B cell (primary cell): ENCODE measurements at places on chromosomes 4 and X. TPM values are rescaled to one million over a fixed set of nuclear protein-coding genes. Genes with fewer than 3 reads are reported as not detected.

- H3K4me1 ChIP-seq = no peaks in the 10 kb centered on the region
- H3K36me3 ChIP-seq = no peaks in the 10 kb centered on the region
- peak; percentile 11 for DNase-seq
- H3K4me3 ChIP-seq = no peak overlapping the region
Observed at GRCh38 chrX:13646154-13646549, 6.8 kb upstream of the TCEANC start.

DNA sequence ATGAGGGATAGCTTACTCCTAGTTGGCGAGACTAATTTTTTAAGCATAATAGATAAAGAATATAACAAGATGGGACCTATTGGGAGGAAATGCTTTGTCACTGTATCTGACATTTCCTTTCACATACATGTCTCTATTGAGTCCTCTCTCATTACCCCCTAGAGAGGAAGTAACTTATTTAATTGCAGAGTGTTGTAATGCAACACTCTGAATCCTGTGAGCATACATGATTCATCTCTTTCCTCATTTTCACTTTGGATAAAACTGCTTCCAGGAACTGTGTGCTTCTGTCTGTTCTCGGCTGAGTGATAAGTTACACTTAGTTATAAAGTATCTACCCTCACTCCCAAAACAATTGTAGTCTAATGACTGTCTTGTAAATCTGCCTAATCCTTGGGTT lies 266.1 kb upstream of the ANXA10 start:
- no peak overlapping the region for H3K27ac ChIP-seq
- no peak for DNase-seq
- no peaks in the 10 kb centered on the region for H3K27me3 ChIP-seq
- H3K4me3 ChIP-seq = no peak overlapping the region

DNA sequence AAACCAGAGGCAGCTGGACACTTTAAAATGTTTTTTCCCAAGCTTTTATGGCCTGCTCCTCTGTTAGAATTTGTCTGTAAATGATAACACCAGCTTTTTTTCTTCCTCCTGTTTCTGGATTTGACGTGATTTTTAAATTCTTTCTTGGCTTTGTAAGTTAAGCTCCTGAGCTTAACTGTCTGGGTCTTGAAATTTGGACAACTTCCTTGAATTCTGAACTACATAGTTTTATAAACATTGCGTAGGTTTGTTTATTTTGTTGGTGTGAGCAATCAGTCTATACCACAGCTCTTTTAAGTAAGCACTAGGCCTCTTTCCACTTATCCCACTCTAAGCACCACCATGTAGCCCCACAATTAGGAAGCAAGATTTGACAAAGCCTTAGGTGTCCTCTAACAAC lies 144.4 kb upstream of the GUCY1A1 start:
- no peak for DNase-seq
- no peaks in the 10 kb centered on the region for H3K4me1 ChIP-seq
- H3K4me3 ChIP-seq = no peak overlapping the region

- H3K4me3 ChIP-seq = no peak overlapping the region
- H3K27ac ChIP-seq = no peak overlapping the region
- no peaks in the 10 kb centered on the region for H3K36me3 ChIP-seq
- H3K4me1 ChIP-seq = no peaks in the 10 kb centered on the region
- no peaks in the 10 kb centered on the region for H3K27me3 ChIP-seq
Observed at GRCh38 chrX:132737743-132738142, 220.7 kb downstream of the HS6ST2 start.

GRCh38 chrX:3348191-3348590 lies 1.7 kb upstream of the MXRA5 start:
- H3K4me1 ChIP-seq = no peaks in the 10 kb centered on the region
- H3K27me3 ChIP-seq = no peaks in the 10 kb centered on the region
- H3K4me3 ChIP-seq = no peak overlapping the region
- DNase-seq = no peak

- H3K27ac ChIP-seq = no peak overlapping the region
- H3K36me3 ChIP-seq = no peaks in the 10 kb centered on the region
- H3K27me3 ChIP-seq = no peaks in the 10 kb centered on the region
- no peaks in the 10 kb centered on the region for H3K4me1 ChIP-seq
- DNase-seq = no peak
- H3K4me3 ChIP-seq = no peak overlapping the region
Observed at GRCh38 chr4:79682161-79682560, 274.1 kb upstream of the GK2 start.

- DNase-seq = no peak
- no peaks in the 10 kb centered on the region for H3K36me3 ChIP-seq
- no peaks in the 10 kb centered on the region for H3K4me1 ChIP-seq
Observed at GRCh38 chr4:41460641-41461040, 77.3 kb upstream of the LIMCH1 start.

DNA sequence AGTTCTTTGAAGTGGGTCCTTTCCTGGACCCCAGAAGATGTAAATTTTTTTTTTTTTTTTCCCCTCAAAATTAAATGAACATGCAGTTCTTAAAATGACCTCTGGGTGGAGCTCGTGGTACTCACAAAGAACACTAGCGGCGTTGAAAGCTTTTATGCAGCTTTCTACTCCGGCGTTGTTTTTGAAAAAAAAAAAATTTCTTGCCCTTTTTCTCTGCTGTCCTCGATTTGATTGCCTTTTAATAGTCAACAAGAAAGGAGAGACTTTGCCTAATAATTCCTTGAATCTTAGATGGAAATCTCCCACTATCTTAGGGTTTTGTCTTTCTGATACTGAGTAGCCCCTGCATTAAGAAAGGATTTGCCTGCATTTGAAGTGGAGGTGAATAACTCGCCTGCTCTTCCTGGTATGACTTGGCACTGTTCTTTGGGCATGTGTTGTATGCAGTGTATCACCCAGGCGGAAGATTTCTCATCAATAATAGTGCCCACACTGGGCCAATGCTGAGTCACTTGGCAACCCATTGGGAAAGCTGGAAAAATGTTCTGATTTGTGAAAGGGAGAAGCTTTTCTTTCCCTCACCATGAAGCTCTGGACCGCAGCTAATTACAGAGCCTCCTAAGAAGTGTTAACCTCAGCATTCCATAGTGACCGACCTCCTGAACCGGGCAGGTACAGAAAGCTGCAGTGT lies 104.0 kb downstream of the PHEX start:
- no peak overlapping the region for H3K27ac ChIP-seq
- H3K36me3 ChIP-seq = no peaks in the 10 kb centered on the region
- peak; percentile 54 for DNase-seq
- H3K4me1 ChIP-seq = no peaks in the 10 kb centered on the region

DNA sequence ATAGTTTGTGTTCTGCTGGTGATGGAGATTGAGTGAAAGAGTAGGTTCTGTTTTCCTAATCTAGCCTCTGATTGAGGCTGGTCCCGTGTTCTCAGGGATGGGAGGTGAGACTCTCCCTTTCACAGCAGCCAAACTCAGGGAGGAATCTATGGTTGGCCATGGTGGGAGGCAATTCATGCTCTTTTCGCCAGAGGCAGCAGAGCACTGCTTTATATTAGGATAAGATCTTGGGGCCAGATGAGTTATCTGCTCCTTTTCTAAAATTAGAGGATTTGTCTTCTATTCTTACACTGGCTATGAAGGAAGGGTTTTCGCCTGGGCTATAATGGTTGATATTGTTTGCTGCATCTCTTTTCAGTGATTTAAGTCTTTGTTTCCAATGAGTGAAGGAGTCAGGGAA lies 63.9 kb upstream of the NLGN4X start:
- H3K27me3 ChIP-seq = no peaks in the 10 kb centered on the region
- no peak for DNase-seq

DNA sequence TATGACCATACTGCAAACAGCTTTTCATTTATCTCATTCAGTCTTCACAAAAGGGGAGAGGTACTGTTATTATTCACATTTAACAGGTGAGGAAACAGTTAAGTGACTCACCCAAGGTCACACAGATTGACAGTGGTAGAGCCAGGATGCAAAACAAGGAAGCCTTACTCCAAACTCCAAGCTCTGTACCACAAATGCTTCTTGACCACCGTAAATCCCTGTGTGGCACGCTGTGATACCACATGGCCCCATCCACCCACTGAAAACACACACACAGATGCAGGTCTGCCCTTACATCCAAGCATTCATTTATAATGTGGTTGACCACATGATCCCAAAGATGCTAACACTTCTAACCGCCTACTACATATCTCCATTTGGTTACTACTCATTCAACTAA lies 129.5 kb downstream of the TSPAN5 start:
- DNase-seq = no peak
- no peak overlapping the region for H3K27ac ChIP-seq
- no peaks in the 10 kb centered on the region for H3K36me3 ChIP-seq
- H3K4me1 ChIP-seq = no peaks in the 10 kb centered on the region
- H3K27me3 ChIP-seq = no peaks in the 10 kb centered on the region

Gene ASB5
- not detected in 2 replicates for total RNA-seq

Gene OPRPN
- not detected in 2 replicates for total RNA-seq

Gene CPZ
- not detected in 2 replicates for total RNA-seq

Gene CA5B
- total RNA-seq = 17.2 and 17.7 TPM in 2 replicates
